ENCODE measurements at places on chromosomes 6 and 20.

GRCh38 chr6:132218059-132218696 lies 183.1 kb downstream of the MOXD1 start:
- DNase-seq = no peak

GRCh38 chr6:65448866-65449265 lies 258.2 kb downstream of the EYS start:
- no peak for DNase-seq

GRCh38 chr6:128554302-128554701 lies 33.9 kb upstream of the PTPRK start:
- no peak for DNase-seq

DNA sequence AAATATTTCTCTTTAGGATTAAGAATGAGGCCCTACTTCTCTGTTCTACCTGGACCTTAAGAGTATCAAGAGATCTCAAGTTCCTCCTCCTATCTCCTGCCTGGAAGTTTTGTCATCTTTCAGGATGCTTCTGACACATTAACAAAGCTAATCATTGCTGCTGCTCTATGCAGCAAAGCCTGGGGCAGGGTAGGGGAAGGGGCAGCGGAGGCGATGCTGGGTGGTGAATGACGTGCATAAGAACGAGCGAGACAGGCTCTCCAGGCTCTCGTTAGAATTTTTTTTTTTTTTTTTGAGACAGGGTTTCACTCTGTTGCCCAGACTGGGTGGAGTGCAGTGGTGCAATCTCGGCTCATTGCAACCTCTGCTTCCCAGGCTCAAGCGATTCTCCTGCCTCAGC lies 31.2 kb downstream of the FERMT1 start:
- no peak for DNase-seq

DNA sequence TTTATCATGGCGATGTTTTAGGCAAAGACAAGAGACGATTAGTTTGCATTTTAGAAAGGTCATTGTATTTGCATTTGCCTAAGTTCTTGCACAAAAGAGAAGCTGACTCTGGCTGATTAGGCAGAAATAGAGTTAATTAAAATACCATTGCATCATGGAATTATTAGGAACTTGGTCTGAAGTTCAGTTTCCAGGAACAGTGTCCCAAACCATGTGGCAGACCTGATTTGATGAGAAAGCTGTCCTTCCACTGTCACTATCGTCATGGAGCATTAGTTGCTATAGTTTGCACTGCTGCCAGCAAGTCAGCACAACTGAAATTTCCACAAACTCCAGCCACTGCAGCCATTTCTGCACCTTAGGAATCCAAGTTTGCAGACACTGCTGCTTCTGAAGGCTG lies 24.3 kb upstream of the MCUR1 start:
- DNase-seq = no peak

DNA sequence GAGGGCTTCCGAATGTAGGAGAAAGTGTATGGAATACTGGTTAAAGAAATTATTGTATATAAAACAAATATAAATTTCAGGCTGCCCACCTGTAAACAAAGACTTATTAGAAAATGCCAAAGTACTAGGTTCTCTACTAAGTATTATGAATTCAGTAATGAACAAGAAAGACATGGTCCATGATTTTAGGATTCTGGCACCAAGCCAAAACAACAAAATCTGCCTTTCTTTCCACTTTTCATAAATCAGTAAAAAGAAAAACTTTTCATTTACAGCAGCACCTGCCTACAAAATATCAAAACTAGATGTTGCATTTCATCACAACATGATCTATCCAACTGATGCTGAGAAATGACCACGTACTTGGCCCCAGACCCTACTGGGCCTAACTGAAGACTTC lies 14.5 kb upstream of the SNRPB start:
- DNase-seq = no peak

DNA sequence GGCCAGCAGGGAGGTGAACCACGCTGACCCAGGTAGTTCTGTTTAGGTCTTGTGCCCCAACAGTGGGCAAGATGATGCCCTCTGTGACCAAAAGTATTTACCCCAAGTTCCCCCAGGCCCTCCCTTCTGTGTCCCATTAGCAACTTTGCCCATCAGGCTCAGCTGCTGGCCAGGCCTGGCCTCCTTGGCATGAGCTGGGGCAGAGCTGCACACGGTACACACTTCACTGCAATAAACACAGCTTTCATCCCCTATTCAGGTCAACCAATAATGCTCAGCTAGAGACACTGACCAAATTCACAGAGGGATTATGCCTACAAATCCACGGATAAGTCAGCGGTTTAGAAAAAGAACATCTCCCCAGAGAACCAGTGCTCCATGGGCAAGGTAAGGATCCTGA lies 103.7 kb downstream of the SLC23A2 start:
- DNase-seq = no peak

GRCh38 chr6:12666886-12667285 lies 49.7 kb upstream of the PHACTR1 start:
- DNase-seq = no peak

- DNase-seq = no peak
Observed at GRCh38 chr6:113402544-113402943, 454.6 kb upstream of the MARCKS start.

DNA sequence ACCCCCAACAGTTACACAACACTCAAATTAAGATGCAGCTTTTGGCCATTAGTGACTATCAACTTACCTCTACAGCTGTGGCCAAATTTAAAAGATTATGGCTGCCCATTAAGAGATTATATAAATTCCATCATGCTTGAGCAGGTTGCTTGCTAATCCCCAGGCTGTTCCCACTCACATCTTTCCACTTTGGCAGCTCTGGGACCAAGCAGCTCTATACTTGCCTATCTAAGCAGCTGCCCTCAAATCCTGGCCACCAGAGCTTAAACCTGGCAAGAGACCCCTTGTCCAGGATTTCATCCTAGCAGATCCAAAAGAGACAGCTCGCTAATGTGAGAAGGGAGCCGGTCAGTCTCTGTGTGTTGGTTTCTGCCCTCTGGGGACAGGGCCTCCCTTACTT lies 127.9 kb downstream of the SLC23A2 start:
- DNase-seq = no peak

DNA sequence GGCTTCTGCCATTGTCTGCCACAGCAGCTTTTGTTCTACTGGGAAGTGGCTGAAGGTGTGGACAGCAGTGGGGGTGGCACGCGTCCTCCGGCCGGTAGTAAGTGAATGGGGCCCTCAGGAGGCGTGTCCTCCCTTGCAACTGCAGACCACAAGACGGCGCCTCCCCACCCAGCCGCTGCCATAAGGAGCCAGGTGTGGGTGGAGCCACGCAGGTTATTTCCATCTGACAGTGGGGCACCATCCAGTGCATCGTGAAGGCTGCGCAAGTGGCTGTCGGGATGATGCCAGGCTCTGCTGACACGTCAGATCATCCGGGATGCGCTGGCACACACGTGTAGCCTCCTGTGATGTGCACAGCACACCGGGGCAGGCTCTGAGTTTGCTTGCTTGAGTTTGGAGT lies 379.7 kb downstream of the CDH4 start:
- DNase-seq = no peak

DNA sequence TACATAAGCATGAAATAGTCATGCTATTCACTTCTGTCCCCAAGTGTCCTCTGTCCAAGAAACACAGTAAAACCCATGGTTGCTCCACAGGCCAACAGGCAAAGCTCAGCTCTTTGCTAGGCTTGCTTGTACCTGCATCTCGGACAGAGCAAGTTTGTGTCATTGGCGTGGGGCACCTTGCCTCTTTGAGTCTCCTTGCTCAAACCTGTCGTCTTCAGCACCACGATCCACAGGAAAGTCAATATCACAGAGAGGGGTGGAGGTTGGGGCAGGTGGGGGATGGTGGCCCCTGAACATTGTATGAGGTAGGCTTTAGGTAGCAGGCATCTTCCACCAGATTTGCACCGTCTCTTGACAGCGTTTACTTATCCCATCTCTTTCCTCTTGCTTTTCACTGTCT lies 4.1 kb upstream of the TMEM14B start:
- no peak for DNase-seq

DNA sequence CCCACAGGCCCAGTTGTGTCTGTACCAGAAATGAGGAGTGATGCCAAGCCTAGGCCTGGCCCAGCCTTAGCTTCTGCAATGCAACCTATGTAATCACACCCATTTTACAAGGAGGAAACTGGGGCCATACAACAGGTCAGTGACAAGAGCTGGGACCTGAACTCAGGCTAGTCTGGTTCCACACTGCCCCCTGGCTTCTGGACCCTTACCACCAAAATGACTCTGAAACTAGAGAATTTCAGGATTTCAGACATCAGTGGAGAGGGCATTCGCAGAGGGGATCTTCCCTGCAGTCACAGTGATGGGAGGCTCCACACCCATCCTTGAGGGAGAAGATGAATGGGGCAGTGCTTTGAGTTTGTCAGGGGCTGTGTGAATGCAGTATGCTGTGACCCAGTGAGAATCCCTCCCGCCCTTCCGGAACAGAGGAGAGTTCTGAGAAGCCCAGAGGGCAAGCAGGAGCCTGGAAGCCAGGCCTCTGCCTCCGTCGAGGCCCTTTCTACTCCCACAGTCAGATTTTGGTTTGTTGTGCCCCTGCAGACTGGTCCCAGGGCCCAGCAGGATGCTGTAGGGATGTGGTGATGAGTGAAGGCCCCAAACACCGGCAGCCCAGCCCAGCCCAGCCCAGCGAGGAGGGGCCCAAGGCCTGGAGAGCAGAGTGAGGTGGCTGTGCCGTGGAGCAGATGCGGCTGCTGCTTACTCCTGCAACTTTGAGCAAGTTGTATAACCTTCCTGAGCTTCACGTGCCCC lies 48.1 kb upstream of the MYL9 start:
- DNase-seq = peak; percentile 17

GRCh38 chr20:35355372-35355771 lies 56.4 kb downstream of the UQCC1 start:
- DNase-seq = no peak

- DNase-seq = no peak
Observed at GRCh38 chr6:13479971-13480434, 7.4 kb downstream of the GFOD1 start.

DNA sequence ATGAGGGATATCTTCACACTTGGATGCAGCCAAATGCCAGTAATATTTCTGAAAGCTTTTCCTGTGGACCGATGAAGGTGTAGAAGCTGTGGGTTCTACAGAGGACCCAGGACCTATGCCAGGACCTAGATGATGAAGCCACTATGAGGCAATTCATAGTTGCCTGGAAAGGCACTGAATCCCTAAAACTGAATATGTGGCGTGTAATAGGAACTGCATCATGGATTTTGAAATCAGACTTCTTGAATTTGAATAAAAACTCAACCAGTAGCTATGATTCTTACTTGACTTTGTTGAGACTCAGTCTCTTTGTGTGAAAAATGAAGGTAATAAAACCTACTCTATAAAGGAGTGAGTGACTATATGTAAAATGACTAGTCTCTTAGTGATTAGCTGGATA lies 89.9 kb upstream of the SGK1 start:
- no peak for DNase-seq

GRCh38 chr6:155062866-155063341 lies 67.8 kb downstream of the TIAM2 start:
- DNase-seq = no peak

DNA sequence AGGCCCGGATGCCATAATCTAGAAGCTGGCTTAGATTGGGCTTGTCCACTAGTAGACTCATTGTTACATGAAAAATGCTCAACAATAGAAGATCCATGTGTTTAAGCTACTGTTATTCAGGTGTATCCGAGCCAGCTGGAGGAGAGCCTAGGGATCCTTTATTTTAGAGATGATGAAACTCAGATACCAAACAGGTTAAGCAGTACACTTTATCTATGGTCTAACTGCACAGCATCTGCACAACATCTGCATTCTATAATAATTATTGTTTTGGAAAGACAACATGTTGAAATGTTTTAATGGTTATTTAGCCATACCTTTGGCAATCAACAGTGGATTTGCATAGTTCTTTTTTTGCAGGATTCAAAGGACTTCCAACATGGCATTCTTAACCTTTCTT lies 134.1 kb downstream of the RFPL4B start:
- no peak for DNase-seq

- no peak for DNase-seq
Observed at GRCh38 chr6:143062551-143062950, 1.9 kb downstream of the AIG1 start.

- DNase-seq = no peak
Observed at GRCh38 chr6:44006123-44006871, 121.0 kb downstream of the MRPL14 start.

- no peak for DNase-seq
Observed at GRCh38 chr6:95078457-95078856, 498.9 kb upstream of the MANEA start.

- DNase-seq = no peak
Observed at GRCh38 chr20:18224968-18225568, 63.3 kb upstream of the ZNF133 start.

DNA sequence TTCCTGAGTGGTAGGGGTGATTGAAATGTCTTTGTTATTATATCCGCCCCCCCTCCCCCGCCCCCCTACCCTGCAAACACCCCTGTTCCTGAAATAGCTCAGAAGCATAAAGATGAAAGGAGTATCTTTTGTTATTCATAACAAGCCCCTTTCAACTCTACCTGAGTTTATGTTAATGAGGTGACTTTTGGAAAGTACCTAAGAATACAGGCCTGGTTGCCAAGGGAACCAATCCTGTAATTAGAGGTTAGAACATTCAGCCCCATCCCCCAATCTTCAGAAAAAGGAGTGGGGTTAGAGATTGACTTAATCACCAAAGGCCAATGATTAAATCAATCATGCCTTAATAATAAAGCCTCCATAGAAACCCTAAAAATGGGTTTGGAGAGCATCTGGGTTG lies 979.2 kb upstream of the GJE1 start:
- DNase-seq = peak; percentile 30

GRCh38 chr6:106254636-106255035 lies 70.9 kb downstream of the ATG5 start:
- DNase-seq = no peak

GRCh38 chr20:47117773-47118172 lies 223.1 kb downstream of the EYA2 start:
- DNase-seq = no peak

- no peak for DNase-seq
Observed at GRCh38 chr6:14921878-14922671, 323.8 kb upstream of the JARID2 start.

GRCh38 chr6:82987416-82987815 lies 78.2 kb downstream of the UBE3D start:
- DNase-seq = no peak

DNA sequence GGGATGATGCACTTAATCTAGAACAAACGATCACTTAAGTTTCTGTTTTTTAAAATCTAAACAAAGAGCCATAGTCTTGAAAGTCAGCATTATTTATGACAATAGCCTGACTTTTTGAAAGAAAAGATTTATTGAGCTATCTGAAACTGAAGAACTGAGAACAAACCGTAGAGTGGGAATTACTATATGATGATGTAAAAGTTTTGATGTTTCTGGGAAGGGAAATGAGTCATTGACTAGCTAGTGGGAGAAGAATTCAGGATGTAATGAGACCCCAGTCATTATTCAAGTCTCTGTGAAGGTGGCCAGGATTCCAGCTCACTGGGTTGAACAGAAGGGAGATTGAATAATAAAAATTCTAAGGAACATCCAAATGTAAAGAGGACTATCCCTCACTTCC lies 83.4 kb upstream of the FABP7 start:
- no peak for DNase-seq

DNA sequence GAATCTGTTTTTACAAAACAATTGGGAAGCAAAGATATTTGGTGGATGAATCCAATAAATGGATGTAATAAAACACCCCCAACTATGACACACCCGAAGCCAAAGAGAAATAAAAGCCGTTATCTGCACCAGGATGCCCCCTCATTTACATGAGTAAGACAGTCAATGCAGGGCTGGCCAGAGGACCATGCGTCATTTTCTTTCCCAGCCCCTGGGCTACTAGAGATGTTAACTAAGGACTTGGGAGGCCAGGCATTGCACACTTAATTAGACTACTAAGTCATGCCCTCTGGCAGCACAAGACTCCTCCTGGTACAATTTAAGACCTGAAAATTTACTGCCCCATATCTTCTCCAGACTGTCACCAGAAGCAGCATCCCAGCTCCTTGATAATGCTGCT lies 3.2 kb downstream of the LEMD2 start:
- no peak for DNase-seq
